ENCODE measurements at places on chromosomes 1 and 21.
A peak's percentile ranks its signal among the peaks of the same experiment; 100 is the strongest.

GRCh38 chr1:233518344-233518743 lies 95.6 kb upstream of the KCNK1 start:
- DNase-seq = peak; percentile 55

DNA sequence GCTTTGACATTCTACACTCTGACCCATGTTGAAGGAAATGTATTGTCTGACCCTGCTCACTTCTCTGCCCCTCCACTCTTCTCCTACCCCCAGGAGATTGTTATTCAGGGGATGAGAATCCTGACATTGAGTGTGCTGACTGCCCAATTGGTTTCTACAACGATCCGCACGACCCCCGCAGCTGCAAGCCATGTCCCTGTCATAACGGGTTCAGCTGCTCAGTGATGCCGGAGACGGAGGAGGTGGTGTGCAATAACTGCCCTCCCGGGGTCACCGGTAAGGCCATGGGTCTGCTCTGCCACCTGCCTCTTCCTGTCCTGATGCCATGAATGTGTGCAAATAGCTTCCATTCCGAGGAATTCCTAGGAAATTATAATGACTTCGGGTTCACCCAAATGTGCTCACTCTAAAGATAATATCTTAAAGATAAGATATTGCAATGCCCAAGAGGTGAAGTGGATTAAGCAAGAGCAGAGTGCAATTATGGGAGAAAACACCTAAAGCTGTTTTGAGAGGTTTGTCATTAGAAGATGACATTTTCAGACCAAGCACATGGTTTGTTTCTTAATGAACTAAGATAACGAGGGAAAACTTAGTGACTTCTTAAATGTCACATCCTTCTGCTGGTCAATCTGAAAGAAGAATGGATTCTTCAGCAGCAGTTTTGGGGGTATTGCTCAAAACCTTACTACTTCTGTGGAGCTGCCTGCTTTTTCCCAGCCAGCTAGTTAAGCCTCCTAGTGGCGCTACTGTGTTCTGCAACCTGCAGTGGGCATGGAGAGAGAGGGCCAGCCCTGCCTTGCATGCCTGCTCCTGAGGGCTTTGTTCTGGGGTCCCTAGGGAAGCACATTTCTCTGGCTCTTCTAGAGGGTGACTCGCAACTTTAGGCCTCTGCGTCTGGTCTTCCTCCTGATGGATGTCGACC lies 41.6 kb downstream of the LAMC2 start:
- peak; percentile 32 for DNase-seq

DNA sequence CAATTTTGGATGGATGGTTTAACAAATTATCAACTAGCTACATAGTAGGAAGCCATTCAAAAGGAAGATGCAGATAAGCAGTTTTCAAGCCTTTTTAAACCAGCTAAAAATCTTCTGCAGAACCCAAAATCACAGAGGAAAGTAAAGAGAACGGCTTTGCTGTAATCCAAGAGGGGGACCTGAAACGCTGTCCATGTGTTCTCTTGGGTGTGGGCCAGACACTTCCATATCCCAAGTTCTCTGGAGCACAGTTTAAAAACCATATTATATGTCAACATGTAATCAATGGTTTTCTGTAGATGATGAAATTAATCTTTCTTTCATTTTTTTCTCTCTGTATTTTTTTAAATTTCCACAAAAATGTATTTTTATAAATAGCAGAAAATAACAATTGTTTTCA lies 90.5 kb downstream of the SELENOF start:
- DNase-seq = peak; percentile 47

DNA sequence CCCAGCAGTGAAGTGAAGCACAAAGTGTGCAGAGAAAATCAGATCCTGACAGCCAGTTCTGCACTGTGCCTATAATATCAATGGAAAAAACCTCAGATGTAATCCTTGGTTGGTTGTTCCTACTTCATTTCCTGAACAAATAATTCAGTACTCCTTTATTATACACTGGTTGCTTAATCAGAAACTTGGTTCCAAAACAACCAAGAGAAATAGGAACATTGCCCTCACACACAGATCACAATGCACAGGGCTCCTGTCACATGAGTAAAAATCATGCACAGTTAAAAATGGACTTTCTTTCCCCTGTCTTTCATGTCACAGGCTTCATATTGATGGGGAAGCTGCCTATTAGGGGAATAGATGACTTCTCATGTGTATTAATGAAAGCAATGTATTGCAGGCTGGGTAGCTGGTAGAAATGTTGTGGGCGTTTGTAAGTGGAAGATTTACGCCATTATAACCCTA lies 9.7 kb downstream of the DNASE2B start:
- no peak for DNase-seq

DNA sequence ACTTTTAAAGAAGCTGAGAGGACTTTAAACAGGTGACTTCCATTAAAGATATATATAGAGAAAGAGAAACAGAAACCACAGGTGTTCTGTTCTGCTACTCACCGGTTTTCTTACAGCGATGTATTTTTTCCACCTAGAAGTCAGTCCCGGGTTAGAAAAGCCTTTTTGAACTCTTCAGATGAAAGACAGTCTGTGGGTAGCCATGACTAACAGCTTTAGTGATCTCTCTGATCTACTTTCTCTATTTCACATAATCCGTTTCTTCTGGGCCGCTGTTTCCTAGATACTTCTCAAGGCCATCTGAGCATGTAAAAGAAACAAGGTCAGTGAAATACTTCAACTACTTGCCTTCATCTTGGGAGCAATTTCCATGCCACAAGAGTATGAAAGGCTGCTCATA lies 25.1 kb downstream of the WDR64 start:
- DNase-seq = no peak

DNA sequence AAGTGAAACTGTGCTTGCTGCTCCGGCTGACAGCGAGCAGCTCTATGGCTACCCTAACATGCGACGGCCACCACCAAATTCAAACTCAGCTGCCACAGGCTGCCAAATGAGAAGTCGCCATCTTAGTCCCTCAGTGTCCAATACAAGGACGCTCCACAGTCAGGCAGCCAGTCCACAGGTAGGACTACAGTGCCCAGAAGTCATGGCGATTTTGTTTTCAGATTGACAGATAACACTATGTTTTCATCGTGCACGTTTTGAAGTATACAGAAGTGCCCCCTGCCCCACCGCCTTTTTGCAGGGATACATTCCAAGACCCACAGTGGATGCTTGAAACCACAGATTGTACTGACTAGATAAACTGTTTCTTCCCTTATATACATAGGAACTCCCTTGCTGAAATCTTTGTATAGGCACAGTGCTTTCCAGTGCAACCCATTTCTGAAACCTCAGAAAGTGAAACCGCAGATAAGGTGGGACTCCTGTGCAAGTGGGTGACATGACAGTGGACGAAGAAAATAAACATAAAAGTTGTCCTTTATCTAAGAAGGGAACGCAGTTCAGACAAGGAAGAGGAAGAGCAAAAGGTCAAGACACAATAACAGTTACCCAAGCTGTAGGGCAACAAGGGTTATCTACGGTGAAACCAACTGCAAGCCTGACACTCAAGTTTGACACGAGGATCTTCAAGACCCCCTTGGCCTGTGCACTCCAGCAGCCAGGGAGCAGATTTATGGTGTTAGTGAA lies 52.2 kb downstream of the STX6 start:
- DNase-seq = no peak

DNA sequence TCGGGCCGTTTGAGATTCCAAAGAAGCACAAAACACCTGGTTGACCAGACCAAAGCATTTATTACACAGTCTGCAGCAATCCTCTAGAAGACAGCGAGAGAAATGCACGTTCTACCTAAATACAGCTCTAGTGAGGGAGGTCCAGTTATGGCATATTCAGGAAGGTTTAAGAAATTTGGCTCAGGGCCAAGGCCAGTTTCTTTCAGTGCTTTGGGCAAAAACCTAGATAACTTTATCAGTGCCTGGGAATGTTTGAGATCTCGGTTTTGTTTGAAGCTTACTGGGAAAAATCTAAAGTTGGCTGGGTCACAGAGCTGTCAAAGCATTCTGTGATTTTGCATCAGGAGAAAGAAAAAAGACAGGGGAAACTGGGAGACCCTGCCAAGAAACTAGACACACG lies 514.0 kb upstream of the TMPRSS15 start:
- DNase-seq = no peak

DNA sequence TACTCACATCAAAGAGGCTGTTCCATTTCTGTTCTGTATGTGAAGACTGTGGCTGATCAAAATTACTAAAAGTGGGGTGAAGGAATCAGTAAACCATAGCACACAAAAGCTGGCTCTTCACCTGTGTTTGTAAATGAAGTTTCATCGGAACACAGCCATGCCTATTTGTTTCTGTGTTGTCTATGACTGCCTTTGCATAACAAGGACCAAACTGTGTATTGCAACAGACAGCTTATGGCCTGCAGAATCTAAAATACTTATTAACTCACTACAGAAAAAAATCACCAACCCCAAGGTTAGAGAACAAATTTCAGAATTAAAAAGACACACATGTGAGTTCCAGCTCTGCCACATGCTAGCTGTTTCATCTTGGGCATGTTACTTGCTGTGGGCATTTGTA lies 163.9 kb downstream of the LYPLAL1 start:
- DNase-seq = no peak

DNA sequence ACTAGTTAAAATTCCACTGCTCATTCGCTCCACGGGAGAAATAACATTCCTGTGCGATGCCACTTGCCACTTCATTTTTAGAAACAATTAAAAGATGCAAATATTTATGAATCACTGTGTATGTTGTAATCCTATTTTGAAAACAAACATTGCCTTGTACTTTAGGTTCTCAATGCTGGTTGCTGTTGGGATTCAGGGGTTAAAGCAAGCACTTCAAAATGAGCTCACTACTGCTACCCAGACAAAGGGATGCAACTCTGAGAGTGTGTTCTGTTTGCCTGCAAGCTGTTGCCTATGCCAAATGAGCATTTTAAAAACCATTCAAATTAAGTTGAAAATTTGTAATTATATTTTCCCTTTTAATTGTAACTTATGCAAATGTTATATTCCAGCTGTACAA lies 87.5 kb downstream of the RWDD3 start:
- no peak for DNase-seq

GRCh38 chr1:21340230-21340945 lies 50.1 kb upstream of the ECE1 start:
- peak; percentile 25 for DNase-seq

GRCh38 chr1:30721812-30722537 lies 1.4 kb downstream of the MATN1 start:
- no peak for DNase-seq

GRCh38 chr1:218332416-218332815 lies 12.7 kb upstream of the TGFB2 start:
- no peak for DNase-seq

DNA sequence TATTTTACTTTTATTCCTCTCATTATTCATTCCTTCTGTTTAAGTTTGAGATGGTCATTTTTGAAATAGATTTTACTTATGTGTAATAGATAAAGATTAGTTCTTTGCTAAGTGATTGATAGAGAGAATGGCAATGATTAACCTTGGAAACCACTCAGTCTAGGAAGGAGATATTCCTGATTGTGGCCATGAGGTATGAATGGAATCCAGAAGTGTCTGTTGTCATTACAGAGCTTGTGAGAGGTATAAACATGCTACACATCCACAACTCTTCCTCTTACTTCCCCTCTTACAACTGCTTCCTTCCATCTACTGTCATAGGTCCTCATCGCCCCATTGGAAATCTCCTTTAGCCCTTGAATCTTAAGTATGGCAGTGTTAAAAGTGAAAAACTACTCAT lies 988.8 kb upstream of the B3GALT2 start:
- no peak for DNase-seq

GRCh38 chr1:111483876-111484275 lies 10.1 kb downstream of the C1orf162 start:
- no peak for DNase-seq

- DNase-seq = no peak
Measured at GRCh38 chr21:28269173-28269572, 723.5 kb downstream of the LTN1 start.

GRCh38 chr1:43521078-43521477 lies 9.6 kb upstream of the PTPRF start:
- no peak for DNase-seq

- no peak for DNase-seq
Measured at GRCh38 chr1:236089046-236089773, 24.3 kb upstream of the NID1 start.

DNA sequence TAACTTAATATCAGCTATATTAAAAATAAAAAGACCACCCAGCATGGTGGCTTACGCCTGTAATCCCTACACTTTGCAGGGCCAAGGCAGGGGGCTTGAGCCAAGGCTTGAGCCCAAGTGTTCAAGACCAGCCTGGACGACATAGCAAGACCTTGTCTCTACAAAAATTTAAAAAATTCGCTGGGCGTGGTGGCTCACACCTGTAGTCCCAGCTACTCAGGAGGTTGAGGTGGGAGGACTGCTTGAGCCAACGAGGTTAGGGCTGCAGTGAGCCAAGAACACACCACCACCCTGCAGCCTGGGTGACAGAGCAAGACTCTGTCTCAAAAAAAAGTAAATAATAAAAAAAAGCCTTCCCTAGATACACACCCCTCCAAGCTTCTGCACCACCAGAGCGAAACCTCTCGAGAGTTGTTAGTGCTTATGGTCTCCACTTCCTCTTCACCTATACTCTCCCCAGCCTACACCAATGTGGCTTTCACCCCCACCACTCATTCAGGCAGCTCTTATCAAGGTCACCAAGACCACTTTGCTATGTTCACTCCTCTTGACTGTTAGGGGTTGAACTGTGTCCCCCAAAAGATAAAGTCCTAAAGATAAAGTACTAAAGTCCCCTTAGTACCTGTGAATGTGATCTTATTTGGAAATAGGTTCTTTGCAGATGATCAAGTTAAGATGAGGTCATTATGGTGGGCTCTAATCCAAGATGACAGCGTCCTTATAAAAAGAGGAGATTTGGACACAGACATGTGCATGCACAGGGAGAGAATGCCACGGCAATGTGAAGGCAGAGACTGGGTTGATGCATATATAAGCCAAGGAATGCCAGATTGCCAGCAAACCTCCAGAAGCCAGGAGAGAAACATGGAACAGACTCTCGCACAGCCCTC lies 6.8 kb upstream of the PPP1R15B start:
- DNase-seq = no peak

DNA sequence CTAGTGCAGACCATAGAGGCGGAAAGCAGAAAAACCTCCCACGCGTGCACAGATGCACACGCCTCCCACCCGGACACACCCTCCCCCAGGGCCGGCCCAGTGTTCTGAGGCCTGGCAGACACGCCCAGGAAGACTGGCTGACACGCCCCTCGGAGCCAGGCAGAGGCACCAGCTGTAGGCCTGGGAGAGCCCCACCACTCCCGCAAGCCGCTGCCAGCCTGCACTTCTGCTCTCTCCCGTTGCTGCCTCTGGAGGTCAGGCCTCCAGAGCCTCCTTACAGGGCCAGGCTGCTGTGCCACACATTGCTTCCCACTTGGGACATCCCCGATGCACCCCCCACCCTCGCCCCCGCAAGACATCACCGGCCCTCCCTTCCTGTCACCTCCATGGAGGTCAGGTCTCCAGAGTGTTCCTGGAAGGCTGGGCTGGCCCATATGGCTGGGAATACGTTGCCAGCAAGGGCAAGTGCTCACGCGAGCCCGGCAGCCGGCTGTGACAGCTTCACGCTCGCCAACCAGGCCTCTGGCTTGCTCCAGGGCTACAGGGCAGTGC lies 40.4 kb downstream of the CASZ1 start:
- DNase-seq = no peak

- DNase-seq = no peak
Measured at GRCh38 chr1:59436637-59437036, 139.7 kb downstream of the FGGY start.

Measured in NCI-H1092 treated with DMSO at 0.1 percent for 48 hours (cell line).